ENCODE measurements at places on chromosomes 16 and 17. TPM values are rescaled to one million over a fixed set of nuclear protein-coding genes. Genes with fewer than 3 reads are reported as not detected.

DNA sequence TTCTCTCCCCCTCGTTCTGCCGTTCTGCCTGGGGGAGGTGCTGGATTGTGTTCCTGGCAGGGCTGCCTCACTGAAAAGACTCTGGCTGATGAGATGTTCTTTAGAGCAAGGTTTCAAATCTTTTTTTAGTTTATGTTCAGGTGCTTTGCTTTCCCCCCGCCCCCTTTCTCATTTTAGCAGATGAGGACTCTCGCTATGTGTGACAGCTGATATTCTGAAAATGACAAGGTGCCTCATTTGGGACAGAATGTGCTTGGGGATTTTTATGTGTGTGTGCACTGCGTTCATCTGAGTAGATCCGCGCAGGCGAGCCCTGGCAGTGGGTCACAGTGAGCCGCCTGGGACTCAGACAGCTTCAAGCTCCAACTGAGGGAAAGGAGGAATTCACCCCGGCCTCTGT, 205.9 kb downstream of the HS3ST4 start:
- DNase-seq, result no peak

DNA sequence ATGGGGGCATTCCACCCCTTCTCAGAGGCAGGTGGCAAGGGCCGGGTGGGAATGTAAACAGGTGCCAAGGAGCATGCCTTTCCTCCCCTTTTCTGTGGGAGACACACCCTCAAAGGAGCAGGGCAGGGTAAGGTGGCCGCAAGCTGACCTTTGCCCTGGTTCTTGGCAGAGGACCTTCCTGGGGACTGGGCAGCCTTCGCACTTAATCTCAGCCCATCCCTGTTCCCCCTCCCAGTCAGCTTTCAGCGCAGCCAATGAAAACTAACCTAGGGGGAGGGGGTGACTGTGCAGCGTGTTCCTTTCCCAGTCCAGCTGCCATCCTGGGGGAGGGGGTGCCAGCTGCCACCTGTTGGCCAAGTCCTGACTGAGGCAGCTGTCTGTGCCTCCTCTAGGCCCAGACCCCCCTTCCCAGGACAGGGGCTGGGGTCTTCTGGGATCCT, 2.8 kb downstream of the TRAF4 start:
- peak; percentile 49 for DNase-seq

- DNase-seq, result no peak
Observed at GRCh38 chr17:76309461-76309860, 1.4 kb upstream of the QRICH2 start.

DNA sequence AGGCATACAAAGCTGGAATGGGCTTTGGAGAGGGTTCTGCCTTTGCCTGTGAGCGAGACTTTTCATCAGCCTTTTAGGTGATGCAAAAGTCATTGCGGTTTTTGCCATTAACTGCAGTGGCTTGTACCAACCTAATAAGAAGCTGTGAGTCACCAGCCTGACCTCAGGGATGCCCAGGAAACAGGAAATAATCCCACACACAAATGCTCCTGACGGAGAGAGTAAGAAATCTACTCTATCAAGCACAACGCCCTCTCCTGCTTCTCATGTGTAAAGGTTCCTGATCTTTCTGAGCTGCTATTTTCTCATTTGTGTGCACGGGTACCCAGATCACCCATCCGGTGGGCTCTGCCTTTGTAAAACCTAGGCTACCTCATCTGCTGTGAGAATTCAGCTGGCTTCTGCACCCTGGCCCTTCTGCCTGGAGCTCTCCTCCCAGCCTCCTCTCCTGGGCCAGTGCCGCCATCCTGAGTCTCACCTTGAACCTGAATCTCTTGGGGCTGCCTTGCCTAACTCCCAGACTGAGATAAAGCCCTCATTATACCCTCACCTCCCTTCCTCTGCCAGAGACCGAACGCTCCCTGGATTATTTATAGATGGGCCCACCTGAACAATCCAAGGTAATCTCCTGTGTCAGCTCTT, 299.7 kb downstream of the C16orf95 start:
- DNase-seq, result no peak

GRCh38 chr17:17769869-17770631, 66.7 kb downstream of the SREBF1 start:
- no peak for DNase-seq

DNA sequence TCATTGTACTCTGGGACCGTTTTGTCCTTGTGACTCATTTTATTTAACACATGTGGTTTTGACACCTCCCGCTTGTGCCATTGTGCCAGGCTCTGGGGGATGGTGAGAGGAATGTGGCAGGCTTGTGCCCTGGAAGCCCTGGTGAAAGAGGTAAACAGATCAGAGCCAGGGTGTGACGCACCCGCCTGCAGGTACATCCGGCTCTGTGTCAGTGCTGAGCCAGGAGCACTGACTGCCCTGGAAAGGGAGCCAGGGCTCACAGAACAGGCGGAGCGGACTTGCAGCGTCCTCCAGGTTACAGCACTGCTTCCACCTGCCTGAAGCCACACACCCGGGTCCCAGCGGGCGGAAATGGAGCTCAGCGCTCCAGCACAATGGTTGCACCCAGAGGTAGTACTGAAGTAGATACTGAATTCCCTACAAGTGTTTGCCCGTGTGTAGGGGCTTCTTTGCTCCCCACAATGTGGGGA, 30.6 kb downstream of the CDRT15 start:
- DNase-seq, result no peak

- no peak for DNase-seq
Observed at GRCh38 chr17:77466596-77467223, 325.9 kb downstream of the SEC14L1 start.

GRCh38 chr16:67024384-67025209, 4.4 kb upstream of the CBFB start:
- DNase-seq, result no peak

DNA sequence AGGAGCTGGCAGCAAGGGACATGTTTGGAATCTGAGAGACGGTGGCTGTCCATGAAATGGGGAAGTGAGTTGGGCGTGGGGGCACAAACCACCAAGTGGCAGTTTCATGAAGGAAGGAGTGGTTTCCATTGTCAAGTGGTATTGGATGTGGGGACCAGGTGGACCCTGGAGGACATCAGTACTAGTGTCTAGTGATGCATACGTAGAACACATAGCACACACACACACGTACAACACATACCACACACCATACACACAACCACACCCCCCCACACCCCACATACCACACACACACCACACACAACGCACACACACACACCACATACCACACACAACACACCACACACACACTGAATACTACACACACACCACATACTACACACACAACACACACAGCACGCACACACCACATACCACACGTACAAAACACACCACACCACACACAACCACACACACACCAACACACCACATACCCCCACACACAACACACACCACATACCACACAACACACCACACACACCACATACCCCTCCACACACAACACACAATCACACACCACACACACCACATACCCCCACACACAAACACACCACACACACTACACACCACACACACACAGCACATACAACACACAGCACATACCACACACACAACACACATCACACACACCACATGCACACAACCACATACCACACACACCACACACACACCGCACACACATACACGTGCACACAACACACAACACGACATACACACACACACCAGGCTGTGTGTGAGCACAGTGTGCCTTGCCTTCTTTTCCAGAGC, 41.1 kb upstream of the GSE1 start:
- no peak for DNase-seq

- no peak for DNase-seq
Observed at GRCh38 chr17:76382351-76382802, 2.0 kb upstream of the SPHK1 start.

- no peak for DNase-seq
Observed at GRCh38 chr17:78075545-78075944, 53.0 kb downstream of the TMC6 start.

DNA sequence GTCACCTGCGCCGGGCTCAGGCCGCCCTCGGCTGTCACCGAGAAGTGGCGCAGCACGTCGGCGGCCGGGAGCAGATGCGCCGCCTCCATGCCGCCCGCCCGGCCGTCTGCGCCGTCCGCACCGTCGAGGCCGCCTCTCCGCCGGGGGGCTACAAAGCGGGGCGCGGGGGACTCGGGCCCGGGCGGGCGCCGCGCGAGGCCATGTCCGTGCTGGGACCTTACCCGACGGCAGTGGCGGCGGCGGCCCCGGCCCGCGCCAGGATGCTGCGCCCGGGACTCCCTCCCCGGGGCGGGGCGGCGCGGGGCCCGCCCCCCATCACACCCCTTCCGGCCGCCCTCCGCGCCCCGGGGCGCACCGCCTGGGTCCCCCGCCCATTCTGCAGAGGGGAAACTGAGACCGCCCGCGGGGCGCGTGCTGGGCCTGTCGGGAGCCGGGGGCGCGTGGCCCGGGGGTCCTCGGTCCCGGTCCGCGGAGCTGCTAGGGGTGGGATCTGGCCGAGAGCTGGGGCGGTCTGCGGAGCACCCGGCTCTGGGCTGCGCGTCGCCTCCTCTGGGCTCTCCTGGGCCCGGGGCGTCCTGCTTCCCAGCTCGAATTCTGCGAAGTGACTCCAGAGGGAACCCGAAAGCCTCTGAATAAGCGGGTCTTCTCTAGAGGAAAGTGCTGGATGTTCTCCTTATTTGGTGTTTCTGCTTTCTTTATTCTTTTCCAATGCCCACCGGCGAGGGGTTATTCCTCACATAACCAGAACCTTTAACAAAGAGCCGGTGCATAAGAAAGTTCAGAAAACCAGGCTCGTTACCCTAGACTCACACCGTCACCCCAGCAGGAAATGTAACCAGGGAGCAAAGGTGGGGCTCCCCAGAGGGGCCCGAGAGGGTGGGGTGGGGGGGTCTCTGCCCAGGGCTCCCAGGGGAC, at the start of gene ATP2A3:
ATP2A3 (minus strand) TSS at position 235 of the 915 bp plus-strand sequence; CDS start at position 89, 146 bp downstream.
- no peak for DNase-seq

DNA sequence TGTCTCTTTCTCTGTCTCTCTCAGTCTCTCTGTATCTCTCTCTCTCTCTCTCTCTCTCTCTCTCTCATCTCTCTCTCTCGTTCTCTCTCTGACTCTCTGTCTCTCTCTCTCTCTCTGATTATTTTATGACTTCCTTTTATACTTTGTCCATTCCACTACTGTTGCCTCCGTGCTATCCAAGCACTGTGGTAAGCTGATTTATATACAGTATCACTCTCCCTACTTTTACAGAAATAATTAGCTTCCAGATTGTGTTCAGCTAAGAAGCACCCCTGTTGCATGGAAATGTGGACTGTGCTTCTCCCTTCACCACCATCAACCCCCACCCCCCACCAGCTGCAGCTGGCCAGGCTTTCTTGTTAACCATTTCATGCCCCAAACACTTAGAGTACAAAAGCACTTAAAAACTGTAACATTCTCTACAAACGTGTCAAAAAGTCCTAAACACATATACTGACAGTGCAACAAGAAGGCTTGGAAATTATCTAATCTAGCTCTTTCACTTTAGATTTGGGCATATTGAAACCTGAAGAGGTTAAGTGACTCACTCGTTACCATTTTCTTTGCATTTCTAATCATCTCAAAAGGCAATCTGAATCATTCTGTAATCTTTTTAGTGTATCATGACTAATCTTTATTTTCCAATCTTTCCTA, 11.6 kb upstream of the TMEM100 start:
- no peak for DNase-seq

DNA sequence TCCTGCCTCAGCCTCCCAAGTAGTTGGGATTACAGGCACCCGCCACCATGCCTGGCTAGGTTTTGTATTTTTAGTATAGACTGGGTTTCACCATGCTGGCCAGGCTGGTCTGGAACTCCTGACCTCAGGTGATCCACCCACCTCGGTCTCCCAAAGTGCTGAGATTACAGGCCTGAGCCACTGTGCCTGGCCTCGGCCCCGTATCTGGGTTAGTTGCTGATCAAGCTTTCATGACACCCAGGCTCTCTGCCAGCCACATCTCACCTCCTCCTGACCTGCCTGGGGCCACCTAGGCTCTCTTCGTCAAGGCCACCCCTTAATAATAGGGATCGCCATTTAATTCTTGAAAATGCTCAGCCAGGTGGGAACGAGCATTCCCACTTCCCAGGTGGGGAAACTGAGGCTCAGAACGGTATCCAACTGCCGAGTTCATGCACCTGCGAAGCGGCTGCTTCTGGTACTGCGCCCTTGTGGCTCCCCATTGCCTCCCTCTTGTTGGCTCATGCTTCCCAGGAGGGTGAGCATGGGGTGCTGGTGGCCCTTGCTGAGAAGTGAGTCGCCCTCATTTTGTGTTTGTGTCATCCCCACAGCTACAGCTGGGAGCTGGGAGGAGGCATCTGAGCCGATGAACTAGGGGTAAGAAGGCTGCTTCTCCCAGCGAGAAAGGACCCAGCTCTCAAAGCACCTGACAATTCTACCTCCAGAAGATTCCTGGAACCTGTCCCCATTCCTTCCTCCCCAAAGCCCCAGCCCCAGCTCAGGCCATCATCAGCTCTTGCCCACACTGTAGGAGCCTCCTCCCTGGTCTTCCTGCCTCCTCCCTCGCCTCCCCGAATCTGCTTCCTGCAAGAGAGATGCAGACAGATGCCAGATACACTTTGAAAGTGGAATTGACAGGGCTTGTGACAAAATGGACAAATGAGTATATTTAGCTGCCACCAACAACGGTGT, 17.3 kb upstream of the SNN start:
- no peak for DNase-seq

- DNase-seq, result no peak
Observed at GRCh38 chr17:62791235-62791734, 16.8 kb downstream of the MARCHF10 start.

DNA sequence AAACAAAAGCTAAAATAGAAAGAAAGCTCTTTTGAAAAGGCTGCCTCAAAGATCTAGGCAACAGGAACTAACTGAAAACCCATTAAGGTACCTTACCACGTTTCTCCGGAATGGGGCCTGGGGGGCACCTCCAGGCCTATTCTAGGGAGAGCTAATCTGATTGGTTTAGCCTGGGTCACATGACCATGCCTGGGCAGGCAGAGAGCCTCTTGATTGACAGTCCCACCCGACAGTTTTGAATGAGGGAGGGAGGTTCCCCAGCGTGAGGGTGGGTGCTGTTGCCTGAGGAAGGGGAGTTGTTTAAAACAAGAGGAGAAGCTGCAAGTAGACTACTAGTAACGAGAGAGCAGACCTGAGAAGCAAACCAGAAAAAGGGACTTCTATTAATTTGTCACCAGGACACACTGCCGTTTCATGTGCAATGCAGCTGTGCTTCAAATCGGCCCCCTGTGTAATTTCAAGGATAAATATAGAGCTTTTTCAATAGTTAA, 143.4 kb upstream of the HS3ST2 start:
- peak; percentile 73 for DNase-seq

DNA sequence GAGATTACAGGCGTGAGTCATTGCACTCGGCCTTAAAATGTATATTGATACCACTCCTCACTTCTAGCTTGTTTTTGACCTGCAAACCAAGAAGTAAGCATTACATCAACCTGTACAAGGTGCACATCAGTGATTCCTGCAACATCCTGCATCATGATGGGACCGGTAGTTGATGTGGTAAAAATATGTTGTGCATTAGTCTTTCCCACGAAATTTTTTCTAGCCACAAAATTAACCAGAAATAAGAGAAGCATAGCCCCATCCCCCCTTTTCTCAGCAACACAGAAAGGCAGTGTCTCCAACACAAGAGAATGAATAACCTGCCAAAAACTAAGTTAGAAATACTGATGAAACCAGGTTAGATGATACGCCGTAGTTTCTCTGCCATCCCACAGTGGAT, 21.1 kb upstream of the NSMCE1 start:
- DNase-seq, result no peak

The DNAJC7 gene
- 91.3 TPM for total RNA-seq

The CLDN6 gene
- 0.41 TPM for total RNA-seq

The SLC16A13 gene
- total RNA-seq, result 0.82 TPM

The CDR2L gene
- total RNA-seq, result 3.3 TPM

The SGCA gene
- not detected for total RNA-seq

The TBC1D3 gene
- not detected for total RNA-seq

The AOC2 gene
- 0.41 TPM for total RNA-seq

The SNAI3 gene
- not detected for total RNA-seq

The TRPV3 gene
- 0.82 TPM for total RNA-seq

The PRAC1 gene
- not detected for total RNA-seq

The SPAG5 gene
- total RNA-seq, result 3.7 TPM

The KRT15 gene
- total RNA-seq, result not detected

The TAT gene
- not detected for total RNA-seq

The CMTM2 gene
- not detected for total RNA-seq
